M059J (cell line): ENCODE measurements at places on chromosomes 1 and 21.

DNA sequence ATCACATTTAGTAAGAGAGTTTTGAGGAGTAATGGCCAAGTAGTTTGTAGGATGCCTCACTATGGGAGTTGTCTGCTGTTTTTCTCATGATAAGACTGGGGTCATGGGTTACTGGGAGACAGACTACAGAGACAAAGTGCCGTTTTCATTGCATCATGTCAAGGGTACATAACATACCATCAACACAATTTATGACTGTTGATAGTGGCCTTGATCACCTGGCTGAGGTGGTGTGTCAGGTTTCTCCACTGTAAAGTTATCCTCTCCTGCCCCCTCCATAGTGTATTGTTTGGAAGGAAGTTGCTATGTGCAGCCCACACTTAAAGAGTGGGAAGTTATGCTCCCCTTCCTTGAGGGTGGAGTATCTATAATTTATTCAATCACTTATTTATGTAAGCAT is 263.5 kb upstream of the POU3F1 start:
- DNase-seq = no peak

DNA sequence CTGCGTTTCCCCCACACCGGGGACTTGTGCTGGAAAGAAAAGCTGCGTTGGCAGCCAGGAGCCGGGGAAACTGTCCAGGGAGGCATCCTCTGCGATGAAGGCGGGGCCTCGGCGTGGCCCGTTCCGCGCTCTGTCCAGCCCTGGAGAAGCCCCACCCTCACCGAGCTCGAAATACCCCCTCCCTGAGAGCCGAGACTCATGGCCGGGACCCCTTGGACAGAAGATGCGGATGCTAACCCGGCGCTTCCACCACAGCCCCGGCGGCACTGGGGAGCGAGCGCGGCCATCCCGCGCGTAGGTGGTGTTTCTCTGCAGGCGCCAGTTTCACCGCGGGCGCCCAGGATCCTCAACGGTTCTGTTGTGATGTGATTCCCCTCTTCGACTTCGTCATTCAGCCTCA is 31.6 kb downstream of the PDE9A start:
- no peak for DNase-seq

DNA sequence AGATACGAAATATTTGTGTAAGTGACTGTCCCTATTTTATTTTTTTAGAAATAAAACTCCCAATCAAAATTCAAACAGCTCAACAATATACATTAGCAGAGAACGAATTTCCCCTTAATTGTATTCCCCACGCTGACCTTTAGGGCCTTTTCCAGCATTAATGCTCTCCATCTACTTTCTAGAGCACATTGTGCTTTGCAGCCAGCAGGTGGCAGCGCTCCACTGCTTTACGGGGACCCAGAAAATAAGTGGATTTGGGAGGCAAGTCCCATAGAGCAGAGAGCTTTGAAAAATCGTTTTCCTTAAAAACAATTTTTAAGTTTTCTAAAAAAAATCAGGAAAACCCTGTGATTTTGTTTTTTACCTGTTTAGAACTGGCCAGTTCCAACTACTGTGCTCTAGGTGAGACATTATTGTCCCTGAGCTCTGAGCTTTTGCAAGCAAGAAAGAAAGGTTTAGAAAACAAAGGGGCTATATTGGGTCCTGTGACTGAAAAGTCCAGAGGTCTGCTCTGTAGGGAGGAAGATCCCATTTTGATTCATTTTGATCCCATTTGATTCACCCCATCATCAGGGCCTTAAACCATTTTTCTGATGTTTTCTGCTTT is 144.4 kb upstream of the ZNF644 start:
- DNase-seq = peak; percentile 51

GRCh38 chr1:227919906-227920305 is 27.8 kb downstream of the WNT9A start:
- DNase-seq = no peak

DNA sequence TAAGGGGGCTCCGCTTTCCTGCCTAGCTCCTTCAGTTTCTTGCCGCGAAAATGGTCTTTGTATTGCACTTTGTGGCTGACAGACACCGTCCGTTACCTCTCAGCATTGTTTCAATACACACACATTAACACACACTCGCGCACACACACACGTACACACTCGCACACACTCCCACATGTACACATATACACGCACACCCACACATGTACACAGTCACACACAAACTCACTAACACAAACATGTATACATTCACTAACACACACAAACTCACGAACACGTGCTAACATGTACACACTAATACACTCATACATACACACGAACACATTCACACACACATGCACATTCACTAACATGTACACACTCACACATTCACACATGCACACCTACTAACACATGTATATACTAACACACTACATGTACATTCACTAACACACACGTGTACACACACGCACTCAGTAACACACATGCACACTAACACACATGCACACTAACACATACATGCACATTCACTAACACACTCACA is 48.9 kb downstream of the PSMG1 start:
- no peak for DNase-seq

DNA sequence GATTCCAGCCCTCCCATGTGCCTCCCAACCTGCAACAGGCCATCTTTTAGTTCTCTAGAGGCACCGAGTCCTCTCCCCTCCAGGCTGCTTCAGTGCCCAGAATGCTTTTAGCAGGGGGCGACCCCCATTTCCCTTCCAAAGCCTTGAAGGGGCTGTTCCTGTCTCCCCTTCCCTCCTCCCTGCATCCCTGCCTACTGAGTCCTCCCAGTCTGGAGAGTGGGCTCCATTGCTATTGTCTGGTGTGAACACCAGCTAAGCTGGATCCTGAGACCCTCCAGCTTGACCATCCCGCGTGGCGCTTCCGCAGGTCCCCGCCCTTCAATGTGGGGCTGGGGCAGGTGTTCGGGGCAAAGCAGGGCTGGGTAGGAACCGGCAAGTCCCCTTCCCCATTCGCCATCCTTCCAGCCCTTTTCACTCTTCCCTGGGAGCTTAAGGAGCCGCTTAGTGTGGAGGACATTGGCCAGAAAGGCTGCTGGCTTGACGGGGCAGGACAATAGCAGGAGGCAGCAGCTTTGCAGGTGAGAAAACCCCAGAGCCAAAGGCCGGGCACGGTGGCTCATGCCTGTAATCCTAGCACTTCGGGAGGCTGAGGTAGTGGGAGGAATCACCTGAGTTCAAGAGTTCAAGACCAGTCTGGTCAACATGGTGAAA is 32.2 kb downstream of the PADI6 start:
- DNase-seq = no peak

DNA sequence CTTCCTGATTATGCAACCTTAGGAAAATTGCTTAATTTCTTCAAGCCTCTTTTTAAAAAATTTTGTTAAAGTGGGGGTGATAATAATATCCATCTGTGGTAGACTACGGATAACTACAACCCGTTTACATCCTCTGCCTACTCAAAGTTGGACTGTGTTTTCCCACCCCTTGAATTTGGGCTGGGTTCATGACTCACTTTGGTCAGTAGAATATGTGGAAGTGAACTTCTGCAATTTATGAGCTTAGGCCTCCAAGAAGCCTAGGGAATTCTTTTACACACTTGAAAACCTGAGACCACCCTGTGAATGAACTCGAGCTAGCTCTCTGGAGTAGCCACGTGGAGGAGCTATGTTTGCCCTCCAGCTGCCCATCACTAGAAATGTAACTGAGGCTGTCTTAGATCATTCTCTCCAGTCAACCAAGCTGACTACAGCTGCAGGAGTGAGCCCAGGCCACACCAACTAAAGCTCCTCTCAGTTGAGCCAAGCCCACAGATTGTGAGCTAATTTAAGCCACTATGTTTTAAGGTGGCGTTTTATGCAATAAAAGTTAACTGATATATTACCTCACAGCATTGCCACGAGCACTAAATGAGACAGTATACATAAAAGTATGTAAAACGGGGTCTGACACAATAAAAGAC is 29.6 kb upstream of the CACHD1 start:
- DNase-seq = no peak

- DNase-seq = peak; percentile 85
These were observed 87.1 kb upstream of the LYST start for GRCh38 chr1:235953801-235954200.
